ENCODE measurements at places on chromosomes 4 and X.

- no peak for DNase-seq
Observed at GRCh38 chrX:68163441-68163840, 269.9 kb downstream of the OPHN1 start.

GRCh38 chrX:40054793-40055192 is 43.0 kb downstream of the BCOR start:
- no peak for DNase-seq

- DNase-seq = no peak
Observed at GRCh38 chr4:140078366-140078765, 75.6 kb downstream of the MAML3 start.

- DNase-seq = no peak
Observed at GRCh38 chrX:19775830-19776485, 111.4 kb downstream of the SH3KBP1 start.

DNA sequence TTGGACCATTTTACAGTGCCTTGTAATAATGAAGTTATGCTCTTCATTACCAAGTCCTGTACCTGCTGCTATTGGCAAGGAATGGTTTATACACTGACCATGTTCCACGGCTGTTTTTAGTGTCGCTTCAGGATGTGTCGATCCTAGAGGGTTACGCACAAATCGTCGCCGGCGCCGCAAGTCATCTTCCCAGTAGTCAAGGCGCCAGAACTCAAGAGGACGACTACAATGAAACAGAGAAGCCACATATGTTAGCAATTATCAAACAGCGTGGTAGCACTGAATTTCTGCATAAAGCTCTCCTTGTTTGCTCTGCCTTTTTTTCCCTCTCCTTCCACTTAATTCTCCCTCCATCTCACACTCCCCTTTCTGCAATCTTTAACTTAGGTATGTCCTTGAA is 17.0 kb downstream of the MAB21L2 start:
- no peak for DNase-seq

DNA sequence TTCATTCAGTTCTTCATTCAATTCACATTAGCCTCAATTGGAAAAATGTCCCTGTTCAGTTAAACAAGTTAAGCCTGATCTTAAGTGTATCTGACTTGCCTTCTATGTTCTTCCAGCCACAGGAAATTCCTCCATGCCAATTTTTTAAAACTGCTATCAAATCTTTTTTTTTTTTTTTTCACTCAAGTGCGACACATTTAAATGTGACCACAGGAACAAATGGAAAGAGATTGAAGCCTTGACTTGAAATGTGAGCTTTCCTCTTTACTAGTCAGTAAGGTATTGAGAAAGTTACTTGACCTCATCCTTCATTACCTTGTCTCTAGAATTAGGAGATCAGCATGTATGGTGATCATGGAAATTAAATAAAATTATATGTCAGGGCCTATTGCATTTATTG is 165.1 kb downstream of the SLIT2 start:
- no peak for DNase-seq

GRCh38 chr4:67101612-67102011 is 443.7 kb downstream of the CENPC start:
- DNase-seq = no peak

GRCh38 chr4:108148316-108148715 is 20.4 kb downstream of the LEF1 start:
- DNase-seq = no peak

- DNase-seq = no peak
Observed at GRCh38 chr4:7753271-7753670, 186.4 kb downstream of the AFAP1 start.

DNA sequence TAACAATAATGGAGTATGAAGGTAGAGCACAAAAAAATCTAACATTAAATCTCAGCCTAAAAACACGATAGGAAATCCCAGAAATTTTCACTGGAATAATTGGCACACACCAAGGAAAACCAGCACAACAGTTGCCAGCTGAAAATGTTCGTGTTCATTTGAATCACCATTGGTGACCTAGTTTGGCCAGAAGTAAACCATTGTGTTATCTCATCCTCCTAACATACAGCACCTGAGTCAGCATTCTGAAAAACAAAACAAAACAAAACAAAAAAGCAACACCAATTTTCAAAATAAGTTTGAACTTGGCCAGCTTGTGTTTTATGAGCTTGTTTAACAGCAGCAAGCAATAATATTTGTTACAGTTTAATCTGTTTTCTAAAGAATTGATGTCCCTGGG is 41.1 kb downstream of the UCHL1 start:
- no peak for DNase-seq

DNA sequence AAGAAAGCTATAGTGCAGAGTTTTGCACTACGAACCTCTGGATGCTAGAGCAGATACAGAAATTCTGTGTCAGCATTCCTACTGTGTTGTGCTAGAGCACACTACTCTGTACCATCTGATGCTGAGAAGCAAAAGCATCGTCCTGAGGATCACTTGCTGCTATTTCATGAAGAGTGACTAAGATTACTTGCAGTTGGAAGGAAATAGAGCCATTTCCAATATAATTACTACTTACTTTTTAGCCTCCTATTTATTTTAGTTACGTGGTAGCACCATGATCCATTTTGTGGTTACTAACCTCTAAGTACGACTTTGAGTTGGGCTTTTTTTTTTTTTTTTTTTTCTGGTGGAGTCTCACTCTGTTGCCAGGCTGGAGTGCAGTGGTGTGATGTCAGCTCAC is 226.7 kb downstream of the PALLD start:
- no peak for DNase-seq

DNA sequence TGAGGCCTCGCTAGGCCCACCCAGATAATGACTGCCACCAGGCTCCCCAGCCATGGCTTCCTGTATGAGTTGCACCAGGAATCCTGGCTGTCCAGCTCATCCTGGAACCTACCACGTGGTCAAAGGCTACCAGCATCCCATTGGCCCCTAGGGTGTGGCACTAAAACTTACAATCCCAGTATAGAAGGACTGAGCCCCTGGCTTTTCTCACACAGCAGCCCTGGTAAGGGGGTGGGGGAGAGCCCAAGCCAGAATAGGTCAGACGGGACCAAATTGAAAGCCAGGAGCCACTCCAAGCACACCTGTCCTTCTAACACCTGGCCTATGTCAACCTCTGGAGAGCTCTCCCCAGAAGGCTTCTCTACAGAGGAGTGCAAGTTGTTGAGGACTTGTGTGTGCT is 269.3 kb upstream of the AGTR2 start:
- no peak for DNase-seq

DNA sequence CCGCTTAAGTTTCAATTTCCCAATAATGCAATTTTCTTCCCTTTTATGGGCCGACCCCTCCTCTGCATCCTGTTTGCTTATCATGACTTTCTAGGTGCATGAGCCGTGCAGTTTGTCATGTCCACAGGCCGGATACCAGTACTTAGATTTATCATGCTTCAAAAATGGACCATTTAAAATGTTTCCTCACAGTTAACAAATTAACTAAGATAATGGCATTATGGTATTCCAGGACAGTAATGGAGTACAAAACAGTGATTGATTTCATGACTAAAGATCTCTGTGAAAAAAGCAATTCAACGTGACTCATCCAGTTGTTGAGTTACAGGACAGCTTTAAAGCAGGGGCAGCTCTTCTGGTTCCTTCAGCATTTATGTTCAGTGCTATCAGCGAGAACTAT is 23.0 kb downstream of the SNX25 start:
- no peak for DNase-seq

- no peak for DNase-seq
Observed at GRCh38 chrX:40439625-40440532, 140.9 kb upstream of the ATP6AP2 start.

DNA sequence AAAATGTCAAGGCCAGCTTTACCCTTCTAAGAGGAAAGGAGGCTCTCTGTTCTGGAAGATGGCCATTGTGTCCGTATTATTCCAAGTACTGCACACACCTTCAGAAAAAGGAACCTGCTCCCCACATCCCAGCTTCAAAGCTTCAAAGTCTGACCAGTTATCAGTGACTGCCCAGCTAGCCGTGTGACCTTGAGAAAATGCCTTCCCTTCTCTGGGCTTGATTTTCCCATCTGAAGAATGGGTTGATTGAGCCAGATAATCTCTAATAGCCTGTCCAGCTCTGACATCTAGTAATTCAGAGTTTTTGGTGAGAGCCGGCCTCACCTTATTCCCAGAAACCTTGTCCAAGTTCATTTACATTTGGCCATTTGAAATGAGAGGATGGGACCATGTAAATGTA is 3.0 kb downstream of the LONRF3 start:
- DNase-seq = no peak

- no peak for DNase-seq
Observed at GRCh38 chr4:85149676-85150075, 183.2 kb upstream of the WDFY3 start.

GRCh38 chr4:118757761-118758251 is 72.6 kb downstream of the METTL14 start:
- DNase-seq = no peak

- DNase-seq = no peak
Observed at GRCh38 chr4:3701271-3701734, 64.9 kb upstream of the ADRA2C start.

- DNase-seq = no peak
Observed at GRCh38 chr4:146333895-146334262, 119.5 kb downstream of the REELD1 start.

GRCh38 chrX:34557733-34558132 is 99.4 kb downstream of the TMEM47 start:
- no peak for DNase-seq

- DNase-seq = no peak
Observed at GRCh38 chr4:88705223-88705622, 7.6 kb upstream of the NAP1L5 start.

GRCh38 chrX:15882704-15883539 is 28.3 kb upstream of the AP1S2 start:
- DNase-seq = no peak

GRCh38 chrX:39779952-39780783 is 317.6 kb downstream of the BCOR start:
- DNase-seq = no peak

DNA sequence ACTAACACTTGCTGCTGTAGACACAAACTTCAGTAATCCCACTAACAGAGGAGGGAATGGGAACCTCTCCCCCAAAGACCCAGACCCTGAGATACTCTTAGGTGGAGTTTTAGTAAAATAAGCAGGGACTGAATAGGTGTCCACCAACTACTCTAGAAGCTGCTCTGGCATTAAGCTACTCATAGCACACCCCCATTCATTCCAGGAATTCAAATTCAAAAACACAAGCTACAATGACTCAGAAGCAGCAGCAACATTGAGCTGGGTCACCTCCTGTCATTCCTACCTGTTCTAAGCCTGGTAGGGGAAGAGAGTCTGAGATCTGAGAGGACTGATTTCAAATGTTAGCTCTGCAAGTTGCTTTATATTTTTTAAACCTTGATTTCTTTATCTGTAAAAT is 135.4 kb upstream of the FRMPD4 start:
- no peak for DNase-seq

GRCh38 chr4:76009311-76009710 is 2.0 kb upstream of the CXCL9 start:
- DNase-seq = no peak

DNA sequence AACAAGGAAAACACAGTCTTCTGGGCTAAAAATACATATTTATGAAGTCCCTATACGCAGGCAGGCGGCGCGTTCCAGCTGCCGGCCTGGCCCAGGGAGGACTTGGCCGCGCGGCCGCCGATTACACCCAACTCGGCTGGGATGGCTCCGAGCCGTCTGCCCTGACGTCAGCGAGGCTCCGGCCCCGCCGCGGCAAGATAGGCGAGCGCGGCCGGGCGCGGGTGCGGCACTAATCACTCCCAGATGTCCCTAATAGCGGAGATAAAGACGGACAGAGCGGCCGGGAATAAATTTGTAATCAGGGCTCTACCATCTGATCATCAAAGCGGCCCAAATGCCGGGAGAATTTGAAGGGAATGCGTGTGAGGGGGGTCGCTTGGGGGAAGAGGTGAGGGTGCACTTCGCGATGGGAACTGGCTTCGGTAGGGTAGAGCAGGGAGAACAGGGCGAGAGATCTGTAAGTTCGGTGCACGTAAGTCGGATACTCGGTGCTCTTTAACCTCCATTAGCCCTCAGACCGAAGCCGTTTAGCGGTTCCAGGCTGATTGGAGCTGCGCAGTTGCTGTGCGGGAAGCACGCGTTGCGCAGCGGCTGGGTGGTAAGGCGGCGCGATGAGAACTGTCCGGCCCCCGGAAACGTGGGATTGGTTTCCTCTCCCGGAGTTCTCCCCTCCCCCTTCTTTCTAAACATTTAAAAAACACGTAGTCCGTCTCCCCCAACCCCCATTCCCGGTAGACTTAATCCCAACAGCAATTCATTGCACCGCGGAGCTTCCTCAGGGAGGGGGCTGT is 7.7 kb downstream of the HAND2 start:
- DNase-seq = no peak

DNA sequence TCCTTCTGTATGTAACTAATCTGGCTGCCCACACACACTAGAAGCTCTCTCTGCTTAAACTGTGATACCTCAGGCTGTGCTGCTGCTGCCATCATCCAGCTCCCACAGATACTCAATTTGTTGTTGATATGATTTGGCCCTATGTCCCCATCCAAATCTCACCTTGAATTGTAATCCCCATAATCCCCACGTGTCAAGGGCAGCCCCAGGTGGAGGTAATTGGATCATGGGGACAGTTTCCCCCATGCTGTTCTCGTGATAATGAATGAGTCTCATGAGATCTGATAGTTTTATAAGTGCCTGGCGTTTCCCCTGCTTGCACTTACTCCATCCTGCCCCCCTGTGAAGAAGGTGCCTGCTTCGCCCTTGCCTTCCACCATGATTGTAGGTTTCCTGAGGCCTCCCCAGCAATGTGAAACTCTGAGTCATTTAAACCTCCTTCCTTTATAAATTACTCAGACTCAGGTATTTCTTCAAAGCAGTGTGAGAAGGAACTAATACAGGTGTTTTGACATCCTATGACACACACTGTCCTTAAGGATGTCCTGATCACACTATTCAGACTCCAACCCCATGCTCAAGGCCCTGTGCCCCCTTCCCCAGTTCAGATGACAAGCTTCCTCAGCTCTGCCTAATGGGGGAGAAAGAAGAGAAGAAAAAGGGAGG is 2.9 kb upstream of the ATOH1 start:
- no peak for DNase-seq

DNA sequence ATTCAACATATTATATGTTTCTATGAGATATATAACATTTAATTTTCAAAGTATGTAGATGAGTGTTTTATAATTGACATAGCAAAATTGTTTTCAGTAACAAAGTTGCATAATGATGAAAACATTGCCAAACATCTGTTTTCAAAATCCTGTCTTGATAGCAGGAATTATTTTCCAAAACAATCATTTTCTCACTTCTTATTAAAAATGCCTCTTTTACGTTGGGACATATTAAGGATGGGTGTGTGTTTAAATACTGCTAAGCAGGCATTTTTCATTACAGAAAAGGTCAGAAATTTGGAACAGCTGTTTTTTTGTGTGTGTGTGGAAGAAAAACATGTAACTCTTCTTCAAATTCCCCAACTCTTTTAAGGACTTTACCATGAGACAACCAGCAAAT is 452.0 kb downstream of the SPRY1 start:
- no peak for DNase-seq

DNA sequence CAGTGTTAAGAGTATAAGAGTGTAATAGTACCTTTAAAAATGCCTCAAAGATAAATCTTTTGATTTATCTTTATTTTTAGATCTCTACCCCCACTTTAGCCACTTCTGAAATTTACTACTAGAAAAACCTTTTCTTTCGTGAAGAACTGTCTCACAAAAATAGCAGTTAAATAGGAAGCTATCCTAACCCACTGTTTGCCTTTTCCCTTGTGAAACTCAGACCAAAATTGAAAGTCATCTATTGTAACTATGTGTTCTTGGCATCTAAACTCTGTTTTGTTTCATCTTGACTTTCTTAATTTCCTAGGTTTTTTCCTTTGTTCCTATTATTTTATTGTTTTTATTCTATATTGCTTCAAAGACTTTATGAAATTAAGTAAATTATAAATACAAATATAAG is 7.8 kb upstream of the TMEM144 start:
- no peak for DNase-seq

All from LoVo (cell line).